ENCODE measurements at places on chromosomes 3 and 15.

DNA sequence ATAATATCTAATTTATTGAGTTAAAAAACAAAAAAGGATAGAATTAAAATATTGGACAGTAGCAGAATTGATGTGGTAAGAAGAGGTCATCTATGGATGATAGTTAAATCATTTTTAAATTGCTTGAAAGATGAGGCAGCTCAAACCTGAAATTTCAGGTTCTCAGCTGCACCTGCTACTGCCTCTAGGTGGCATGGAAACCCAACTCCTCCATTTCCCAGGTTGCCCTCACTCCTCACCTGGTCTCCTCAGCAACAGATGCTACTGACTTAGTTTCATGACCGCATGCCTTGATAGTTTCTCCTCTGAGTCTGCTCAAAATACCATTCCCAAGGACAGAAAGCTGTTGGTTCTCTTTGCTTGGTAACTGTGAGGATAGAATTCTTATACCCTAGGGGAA, 148.1 kb downstream of the ABHD5 start:
- DNase-seq = no peak

- peak; percentile 57 for DNase-seq
Observed at GRCh38 chr3:14319654-14320182, 82.7 kb upstream of the SLC6A6 start.

DNA sequence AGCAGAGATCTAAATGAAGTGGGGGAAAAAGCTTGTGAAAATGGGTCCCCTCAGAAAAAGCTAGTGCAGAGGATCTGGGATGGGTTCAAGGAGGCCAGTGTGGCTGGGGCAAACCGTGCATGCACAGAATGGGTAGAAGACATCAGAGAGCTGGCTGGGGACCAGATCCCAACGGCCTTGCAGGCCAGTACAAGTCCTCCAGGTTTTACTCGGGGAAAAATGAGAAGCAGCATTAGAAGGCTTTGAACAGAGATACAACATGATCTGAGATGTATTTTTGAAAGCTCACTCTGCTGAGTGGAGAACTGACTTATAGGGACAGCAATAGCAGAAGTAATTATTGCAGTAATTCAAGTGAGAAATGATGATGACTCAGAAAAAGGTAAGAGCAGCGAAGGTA, 114.5 kb downstream of the HERC1 start:
- DNase-seq = no peak

DNA sequence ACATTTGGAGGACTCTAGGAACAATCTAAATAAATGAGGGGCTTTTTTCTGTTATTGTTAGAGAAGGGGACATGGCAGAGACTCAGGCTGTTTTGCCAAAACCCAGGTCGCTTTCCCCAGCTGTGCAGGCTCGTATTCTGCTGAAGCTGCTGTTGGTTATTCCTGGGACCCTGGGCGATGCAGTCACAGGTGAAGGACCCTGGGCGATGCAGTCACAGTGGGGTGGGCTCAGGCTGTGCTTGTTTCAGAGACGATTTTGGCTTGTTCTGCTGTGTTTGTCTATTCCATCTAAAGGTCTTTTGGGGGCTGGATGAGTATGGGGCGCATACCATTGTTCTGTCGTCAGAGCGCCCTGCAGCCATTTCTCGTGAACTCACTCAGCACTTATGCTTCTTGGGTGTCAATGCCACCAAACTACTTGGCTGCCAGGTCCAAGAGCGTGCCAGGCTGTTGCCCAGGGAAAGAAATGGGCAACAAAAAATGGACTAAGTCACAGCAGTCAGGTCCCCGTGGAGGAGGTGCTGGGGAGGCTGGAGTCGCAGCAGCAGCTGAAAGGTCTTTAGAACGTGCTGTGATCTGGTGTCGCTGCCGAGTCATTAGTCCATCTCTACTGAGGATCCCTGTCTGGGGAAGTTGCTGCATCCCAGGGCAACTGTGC, 151.4 kb downstream of the CHDH start:
- DNase-seq = no peak

DNA sequence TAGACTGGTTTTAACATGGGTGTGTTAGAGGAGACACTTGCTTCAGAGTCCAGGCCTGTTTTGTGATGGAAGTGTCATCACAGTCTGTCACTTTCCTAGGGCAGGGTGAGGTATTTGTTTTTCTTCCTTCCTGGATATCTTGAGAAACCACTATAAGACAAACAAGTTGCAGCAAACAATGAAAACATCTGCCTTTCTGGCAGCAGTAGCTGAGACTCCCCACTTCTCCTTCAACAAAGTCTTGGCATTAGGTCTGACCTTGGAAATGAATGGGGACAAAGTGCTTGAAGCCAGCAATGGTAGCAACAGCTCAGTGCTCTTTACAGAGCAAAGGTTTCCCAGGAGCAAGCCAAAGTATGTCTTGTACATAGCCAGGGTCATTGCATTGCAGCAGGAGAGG, 64.6 kb downstream of the CD200 start:
- DNase-seq = no peak

GRCh38 chr3:142586803-142587406, 8.4 kb upstream of the ATR start:
- DNase-seq = no peak

DNA sequence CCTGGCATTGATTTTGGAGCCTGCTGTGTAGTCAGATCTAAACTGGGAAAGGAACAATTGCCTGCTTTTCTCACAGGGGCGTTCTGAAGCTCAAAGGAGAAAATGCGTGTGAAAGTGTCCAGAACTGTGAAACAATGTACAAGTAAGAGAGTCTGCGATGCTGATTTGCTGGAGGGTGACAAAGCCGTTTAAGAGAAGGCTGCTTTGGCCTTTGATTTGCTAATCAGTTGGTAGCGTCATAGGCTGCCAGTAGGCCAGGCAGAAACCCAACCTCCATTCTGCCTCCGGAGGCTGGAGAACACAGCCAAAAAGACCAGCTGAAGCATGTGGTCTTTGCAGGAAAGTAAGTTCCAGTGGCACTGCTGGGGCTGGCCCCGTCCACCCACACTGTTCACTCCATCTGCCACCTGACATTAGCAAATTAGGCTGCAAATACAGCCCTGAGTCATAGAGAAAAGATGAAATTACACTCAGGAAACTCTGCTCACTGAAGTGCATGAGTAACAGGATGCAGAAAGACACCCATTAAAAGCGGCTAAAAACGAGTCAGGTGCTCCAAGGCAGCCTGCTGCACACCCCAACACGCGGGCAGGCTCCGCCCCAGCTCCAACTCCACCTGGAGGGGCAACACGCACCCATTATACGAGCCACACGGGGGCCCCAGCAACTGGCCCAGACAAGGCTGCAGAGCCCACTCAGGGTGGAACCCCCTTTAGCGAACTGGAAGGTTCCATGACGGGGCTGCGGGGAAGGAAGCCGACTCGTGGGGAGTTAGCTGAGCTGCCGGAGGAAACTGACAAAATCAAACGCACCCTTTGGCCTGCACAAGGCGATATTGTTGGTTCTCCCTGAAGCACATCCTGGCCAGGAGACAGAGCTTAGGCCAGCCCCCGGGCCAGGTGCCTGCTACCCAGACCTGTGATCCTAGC, 31.6 kb downstream of the ZDHHC19 start:
- DNase-seq = peak; percentile 98

DNA sequence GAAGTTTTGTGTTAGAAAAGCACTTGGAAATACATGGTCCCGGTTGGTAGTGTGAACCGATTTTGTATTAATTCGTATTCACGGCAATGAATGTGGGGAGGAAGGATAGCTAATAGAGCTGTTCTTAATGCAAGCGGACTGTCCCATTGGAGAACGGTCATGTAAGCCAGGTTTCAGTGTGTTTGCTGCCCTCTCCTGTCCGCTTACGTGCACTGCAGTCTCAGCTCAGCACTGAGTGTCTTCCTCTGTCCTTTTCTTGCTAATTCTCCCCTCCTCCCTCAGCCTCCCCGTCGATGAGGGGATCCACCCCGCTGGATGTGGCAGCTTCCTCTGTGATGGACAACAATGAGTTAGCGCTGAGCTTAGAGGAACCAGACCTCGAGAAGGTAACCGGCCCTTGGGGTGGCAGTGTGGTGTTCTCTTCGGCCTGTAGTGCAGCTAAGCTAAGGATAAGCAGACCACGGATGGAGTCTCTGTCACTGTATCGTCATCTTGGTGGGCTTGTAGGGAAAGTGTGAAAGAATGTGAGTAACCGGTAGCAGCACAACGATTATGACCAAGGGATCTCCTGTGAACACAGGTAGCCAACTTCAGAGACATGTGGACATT, 267.5 kb upstream of the CHRM5 start:
- DNase-seq = peak; percentile 64

GRCh38 chr3:130892759-130893375, 1.0 kb upstream of the ATP2C1 start:
- peak; percentile 84 for DNase-seq

DNA sequence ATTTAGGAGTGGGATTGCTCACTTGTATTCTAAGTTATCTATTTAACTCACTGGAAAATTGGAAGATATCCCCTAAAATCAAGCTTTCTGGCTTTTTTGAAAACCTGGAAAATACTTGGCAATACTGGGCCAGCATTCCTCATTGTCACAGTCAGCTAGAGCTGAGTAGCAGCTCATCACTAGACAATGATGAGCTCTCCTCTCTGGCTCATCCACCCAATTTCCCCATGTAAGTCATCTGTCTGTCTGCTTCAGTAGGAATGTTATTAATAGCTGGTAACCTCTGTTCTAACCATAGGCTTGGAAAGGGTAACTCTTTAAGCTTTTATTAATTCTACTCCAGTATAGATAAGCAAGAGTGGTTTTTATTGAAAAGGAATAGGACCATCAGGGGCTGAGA, 39.7 kb upstream of the PIK3R4 start:
- DNase-seq = no peak

DNA sequence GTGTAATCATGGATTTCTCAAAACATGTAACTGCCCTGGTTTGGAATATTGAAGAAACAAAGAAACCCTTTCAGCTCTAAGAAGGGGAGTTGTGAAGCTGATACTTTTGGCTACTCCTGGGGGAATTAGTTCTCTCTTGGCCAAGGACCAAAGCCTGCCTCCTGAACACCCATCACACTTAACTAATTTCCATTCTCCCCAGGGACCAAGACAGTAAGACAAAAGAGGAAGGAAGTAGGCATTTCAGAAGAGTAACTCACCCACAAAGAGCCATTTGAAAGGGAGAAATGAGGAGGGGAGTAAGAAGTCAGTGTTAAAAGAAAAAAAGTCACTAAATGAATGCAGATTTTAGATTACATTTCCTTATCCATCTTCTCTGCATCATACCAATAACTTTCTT, 328.0 kb upstream of the SOX2 start:
- DNase-seq = no peak

DNA sequence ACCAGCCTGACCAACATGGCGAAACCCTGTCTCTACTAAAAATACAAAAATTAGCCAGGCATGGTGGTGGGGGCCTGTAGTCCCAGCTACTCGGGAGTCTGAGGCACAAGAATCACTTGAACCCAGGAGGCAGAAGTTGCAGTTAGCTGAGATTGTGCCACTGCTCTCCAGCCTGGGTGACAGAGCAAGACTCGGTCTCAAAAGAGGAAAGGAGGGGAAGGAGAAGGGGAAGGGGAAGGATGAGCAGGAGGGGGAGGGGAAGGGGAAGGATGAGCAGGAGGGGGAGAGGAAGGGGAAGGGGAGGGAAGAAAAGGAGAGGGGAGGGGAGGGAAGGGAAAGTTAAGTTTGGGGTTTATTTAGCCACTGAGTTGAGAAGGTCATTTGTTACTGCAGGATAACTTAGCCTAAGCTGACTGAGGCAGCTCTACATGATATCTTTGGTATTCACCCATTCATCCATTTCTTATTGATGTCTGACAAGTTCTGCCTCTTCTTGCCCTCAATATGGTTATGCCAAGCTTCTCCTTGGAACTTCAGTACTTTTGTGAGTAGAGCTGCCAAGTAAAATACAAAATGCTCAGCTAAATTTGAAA, 15.9 kb upstream of the ABHD2 start:
- DNase-seq = no peak

DNA sequence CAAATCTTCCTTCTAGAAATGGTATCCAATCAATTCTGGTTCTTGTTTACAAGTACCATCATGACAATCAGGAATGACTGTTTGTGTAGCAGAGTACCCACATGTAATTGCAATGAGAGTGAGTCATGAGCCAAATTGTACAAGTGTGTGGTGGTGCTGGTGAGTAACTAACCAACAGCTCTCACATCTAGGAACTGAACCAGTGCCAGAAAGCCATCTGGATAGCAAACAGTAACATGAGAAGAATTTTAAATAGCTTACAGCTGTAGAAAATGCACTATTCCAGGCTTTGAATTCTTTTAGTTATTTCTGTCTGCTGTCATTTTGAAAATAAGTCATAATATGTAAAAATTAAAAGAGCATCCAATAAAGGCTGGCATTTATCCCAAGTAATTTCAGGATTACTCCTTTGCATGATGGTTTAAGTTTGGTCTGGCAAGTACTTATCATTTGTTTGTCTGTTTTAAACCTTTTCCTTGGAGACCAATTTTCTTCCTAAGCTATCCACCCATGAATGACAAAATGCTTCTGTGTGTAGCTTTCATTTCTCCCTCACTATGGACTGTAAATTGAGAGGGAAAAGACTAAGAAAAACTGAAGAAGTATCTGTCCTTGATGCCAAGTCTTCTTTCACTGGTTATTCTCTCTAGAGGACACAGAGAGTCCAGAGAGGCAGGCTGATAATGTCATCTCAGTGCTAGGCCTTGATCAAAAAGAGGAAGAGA, 60.0 kb downstream of the PIK3CB start:
- DNase-seq = peak; percentile 57

- DNase-seq = peak; percentile 46
Observed at GRCh38 chr15:67839499-67839928, 331 bp downstream of the RNU6-1 start.

GRCh38 chr3:136305879-136306278, 55.7 kb downstream of the PCCB start:
- no peak for DNase-seq

DNA sequence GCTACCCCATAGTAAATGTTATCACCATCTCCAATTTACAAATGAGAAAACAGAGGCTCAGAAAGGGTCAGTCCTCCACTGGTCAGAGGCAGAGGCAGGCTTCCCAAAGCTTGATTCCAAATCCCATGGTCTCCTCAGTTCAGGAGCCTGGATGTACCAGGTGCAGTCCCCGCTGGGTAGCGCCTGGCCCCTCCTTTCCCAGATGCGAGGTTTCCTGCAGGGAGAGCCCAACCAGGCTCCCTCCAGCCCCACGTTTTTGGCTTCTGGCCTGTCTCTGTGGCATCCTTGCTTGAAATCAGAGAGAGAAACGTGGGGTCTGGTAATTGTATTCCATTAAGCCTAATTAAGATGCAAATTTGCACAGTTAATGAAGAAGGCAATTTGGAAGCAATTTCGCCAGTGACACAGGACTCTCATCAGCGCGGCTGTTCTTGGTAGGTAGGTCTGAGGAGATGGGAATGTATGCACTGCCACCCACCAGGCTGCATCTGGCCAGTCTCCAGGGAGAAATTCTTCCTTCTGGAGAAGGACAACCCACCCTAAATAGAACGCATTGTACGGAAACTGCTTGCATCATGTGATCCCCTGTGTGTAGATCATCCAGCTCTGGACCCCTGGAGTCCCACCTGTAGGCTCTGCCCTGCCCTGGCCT, 50.5 kb downstream of the HRH1 start:
- no peak for DNase-seq

DNA sequence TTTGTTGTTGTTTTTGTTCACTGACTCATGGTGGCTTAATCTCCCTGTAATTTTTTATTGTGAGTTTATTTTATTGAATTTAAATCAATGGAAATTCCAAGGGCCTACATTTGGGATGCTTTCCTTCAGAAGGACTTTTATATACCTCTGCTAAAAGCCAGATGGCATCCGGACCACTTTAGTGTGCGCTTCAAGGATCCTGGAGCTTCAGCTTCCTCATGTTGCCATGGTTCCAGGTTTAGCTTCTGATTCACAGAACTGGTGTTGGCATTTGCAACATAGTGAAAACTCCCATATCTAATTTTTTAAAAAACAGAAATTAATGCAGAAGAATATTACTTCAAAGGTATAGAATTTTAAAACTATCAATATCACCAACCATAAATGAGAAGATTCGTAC, 8.5 kb upstream of the HACD2 start:
- DNase-seq = no peak

- DNase-seq = no peak
Observed at GRCh38 chr3:180881065-180881801, 31.2 kb upstream of the FXR1 start.

Data from activated CD8-positive, alpha-beta memory T cell treated with anti-CD3 and anti-CD28 coated beads, Interleukin-2, amount 10 ng/mL, durations not matched to agents 7 days and 5 days (primary cell).